Fibroblast of villous mesenchyme (primary cell): ENCODE measurements at places on chromosomes 6 and 20. TPM values are rescaled to one million over a fixed set of nuclear protein-coding genes. Genes with fewer than 3 reads are reported as not detected.

The SMPDL3A gene
- 13.4 and 21.3 TPM in 2 replicates for total RNA-seq

The FUT9 gene
- total RNA-seq = not detected in 2 replicates

DNA sequence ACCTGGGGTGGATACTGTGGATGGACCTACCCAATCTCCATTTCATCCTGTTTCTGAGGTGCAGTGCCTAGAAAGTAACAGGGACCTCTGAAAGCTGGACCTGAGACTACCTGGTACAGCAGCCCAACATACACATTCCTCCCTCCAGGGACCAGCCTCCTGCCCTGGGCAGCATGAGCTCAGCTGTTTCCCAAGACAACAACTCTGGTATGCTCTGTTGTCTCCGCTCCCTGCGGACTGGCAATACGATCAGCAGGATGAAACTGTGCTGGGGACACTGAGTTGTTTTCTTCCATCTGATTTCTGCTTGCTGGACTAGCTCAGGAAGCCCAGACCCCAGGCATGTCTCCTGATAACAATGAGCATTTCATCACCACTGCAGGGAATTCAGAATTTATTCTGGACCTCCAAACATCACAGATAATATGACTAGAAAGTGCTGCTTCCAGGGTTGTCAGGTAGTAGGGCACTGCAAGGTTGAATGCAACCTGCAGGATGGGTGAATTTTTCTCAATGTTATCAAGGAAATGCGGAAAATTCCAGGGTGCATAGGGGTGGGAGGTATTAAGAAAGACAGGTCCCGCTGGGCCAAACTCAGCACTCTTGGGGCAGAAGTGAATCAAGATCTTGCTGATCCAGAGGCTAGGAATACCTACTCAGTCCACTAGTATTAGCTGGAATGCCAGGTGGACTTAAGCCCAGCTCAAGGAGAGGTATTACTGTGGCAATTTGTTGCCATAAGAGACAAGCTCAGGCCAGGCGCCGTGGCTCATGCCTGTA lies 38.9 kb upstream of the SLC4A11 start:
- DNase-seq = no peak

GRCh38 chr6:157679605-157680580 lies 143.2 kb upstream of the SNX9 start:
- DNase-seq = no peak

DNA sequence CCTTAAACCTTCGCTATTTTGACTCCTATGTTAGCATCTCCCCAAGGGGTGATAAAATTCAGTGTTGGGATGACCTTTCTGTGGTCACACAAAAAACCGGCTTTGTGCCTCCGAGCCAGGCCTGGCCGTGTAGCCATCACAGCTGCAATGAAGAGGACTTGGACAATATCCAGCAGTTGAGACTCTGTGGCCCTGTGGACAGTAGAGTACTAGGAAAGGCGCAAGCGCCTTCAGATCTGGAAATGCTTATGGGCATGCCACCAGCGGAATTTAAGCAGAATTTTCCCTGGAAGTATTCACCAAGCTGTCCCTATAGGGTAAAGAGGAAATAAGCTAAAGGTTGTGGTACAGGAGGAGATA lies 63.3 kb upstream of the SLC2A12 start:
- no peak for DNase-seq

- DNase-seq = peak; percentile 67
Observed at GRCh38 chr6:16903470-16903869, 142.2 kb upstream of the ATXN1 start.

- peak; percentile 92 for DNase-seq
Observed at GRCh38 chr6:125201961-125202729, 48.6 kb downstream of the TPD52L1 start.

The RAB32 gene
- total RNA-seq = 123 and 148 TPM in 2 replicates

The MATN4 gene
- not detected in 2 replicates for total RNA-seq

- no peak for DNase-seq
Observed at GRCh38 chr20:16501301-16501700, 71.9 kb downstream of the KIF16B start.

DNA sequence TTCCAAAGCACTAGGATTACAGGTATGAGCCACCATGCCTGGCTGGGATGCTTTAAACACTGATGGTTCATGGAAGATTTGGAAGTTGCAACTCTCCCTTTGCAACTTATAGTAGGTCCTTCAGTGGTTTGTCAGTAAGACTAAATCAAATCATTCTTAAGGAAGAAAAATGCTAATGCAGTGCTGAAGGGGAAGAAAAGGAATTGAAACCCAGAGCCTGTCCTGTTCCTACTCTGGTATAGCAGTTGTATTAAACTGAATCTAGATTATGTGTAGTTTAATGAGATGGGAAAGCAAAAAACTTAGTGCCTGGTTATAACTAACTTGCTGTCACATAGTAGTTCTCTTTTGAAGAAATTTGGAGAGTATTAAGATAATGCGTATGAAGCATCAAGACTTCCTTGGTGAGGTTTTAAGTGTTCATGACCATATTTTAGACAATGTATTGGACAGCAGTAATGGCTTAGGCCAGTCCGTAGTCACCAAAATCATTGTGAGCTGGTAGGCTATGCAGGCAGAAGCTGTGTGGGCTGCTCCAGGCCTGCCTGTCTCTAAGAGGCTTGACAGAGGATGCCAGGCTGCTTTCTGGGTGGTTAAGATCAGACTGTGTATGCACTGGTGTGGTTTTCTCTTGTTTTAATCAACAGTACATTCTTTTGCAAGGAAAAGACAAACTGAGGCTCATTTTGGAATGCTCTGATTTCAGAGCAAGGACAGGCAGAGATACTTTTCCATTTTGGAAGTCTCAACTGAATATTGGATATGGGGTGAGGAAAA lies 14.0 kb downstream of the PAQR8 start:
- DNase-seq = no peak

The COL11A2 gene
- under 0.01 and 0.32 TPM in 2 replicates for total RNA-seq

The JPH2 gene
- total RNA-seq = 37.4 and 50.5 TPM in 2 replicates

GRCh38 chr6:73983367-73983766 lies 287.4 kb downstream of the CD109 start:
- DNase-seq = peak; percentile 39

- peak; percentile 75 for DNase-seq
Observed at GRCh38 chr6:133594652-133595110, 294.2 kb upstream of the TCF21 start.

The VWA7 gene
- total RNA-seq = under 0.01 TPM in 2 replicates

The VGLL2 gene
- total RNA-seq = not detected in 2 replicates

DNA sequence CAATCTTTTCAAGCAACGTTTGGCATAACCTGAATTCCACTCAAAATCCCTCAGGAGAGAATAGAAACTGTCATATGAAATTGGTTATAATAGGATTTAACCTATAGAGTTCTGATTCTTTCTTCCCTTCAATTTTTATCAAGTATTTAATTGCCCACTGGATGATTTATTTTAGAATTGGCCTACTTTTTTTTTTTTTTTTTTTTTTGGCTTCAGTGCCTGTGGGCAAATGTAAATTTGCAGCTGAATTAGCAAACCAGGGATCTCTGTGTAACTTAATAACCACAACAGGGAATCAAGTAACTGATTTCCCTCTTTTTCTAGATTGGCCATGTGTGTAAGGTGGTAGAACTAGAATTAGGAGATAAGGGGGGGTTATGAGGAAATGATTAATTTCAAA lies 157.0 kb downstream of the SOX4 start:
- DNase-seq = no peak

The ABHD12 gene
- total RNA-seq = 38.4 and 39.3 TPM in 2 replicates

- DNase-seq = no peak
Observed at GRCh38 chr20:59305908-59306655, 5.7 kb downstream of the EDN3 start.

- no peak for DNase-seq
Observed at GRCh38 chr20:33076662-33077372, 2.6 kb upstream of the BPIFB4 start.

GRCh38 chr20:52470561-52470960 lies 279.0 kb upstream of the ZFP64 start:
- DNase-seq = peak; percentile 12

DNA sequence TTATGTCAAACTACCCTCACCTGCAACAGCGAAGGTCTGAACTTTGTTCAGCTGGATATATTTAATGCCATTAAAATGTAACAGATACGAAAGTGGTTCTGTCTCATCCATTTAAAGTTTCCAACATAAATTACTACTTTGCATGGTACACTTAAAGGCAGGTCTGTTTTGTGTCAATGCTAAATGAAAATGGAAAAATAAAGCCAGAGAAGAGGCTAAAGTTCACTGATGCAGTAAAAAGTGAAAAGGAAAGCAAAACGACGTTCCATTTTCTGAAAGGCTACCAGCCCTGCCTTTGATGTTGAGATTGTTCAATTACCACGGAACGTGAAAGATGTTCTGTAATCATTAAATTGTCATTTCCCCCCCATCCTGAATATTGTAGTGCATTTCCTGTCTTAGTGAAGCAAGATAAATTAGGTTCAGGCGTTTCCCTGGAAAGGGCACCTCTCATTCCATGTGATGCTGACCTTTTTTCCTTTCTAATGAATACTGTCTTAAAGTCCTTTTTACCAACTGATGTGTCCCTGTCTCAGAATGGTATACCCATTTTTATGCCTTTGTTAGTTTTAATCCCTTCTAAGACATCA lies 334.7 kb upstream of the JAG1 start:
- DNase-seq = peak; percentile 23

The APCDD1L gene
- 0.86 and 2.9 TPM in 2 replicates for total RNA-seq

The COL19A1 gene
- 0.32 and 1.3 TPM in 2 replicates for total RNA-seq

The RAE1 gene
- 26.7 and 28.5 TPM in 2 replicates for total RNA-seq

DNA sequence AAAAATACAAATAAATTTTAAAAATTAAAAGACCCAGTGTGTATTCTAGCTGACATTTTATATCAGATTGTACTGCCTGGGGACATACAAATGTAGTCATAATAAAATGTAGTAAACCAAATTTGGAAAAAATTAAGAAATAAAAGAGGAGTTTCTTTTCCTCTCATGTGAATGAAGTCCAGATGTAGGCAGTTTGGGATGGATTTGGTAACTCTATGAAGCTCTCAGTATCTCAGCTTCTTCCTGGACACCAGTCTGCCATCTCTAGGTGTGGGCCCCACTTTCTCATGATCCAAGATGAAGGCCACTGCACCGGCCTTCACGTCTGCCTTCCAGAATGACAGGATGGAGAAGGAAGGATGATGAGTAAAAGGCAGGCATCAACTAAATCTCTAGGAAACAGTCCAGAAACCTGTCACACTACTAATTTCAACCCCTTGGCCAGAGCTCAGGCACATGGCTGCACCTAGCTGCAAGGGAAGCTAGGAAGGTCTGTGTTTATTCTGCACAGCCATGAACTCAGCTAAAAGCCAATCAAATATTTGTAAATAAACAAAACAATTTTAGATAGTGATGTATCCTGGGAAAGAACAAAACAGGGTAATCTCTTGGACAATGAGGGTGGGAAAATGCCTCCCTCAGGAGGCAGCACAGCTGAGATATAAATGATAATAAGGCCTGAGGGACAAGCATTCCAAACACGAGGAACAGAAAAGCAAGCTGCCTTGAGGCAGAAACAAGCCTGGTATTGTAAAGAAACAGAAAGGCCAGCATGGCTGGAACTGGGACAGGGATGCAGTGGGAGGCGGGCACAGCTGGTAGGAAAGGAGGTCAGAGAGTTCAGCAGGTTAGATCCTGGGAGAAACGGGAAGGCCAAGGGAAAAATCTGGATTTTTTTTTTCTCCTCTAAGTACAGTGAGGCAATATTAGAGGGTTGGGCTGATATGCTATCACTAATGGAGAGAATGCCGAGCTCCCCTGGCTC lies 88.5 kb upstream of the PTPN1 start:
- DNase-seq = no peak

GRCh38 chr20:49207076-49207475 lies 12.1 kb upstream of the DDX27 start:
- DNase-seq = no peak

GRCh38 chr6:106608080-106608668 lies 21.1 kb downstream of the RTN4IP1 start:
- DNase-seq = peak; percentile 72

The SLC22A3 gene
- 1.3 and 10.0 TPM in 2 replicates for total RNA-seq
